8988T (cell line): ENCODE measurements at places on chromosomes 11 and 22.
A peak's percentile ranks its signal among the peaks of the same experiment; 100 is the strongest.

DNA sequence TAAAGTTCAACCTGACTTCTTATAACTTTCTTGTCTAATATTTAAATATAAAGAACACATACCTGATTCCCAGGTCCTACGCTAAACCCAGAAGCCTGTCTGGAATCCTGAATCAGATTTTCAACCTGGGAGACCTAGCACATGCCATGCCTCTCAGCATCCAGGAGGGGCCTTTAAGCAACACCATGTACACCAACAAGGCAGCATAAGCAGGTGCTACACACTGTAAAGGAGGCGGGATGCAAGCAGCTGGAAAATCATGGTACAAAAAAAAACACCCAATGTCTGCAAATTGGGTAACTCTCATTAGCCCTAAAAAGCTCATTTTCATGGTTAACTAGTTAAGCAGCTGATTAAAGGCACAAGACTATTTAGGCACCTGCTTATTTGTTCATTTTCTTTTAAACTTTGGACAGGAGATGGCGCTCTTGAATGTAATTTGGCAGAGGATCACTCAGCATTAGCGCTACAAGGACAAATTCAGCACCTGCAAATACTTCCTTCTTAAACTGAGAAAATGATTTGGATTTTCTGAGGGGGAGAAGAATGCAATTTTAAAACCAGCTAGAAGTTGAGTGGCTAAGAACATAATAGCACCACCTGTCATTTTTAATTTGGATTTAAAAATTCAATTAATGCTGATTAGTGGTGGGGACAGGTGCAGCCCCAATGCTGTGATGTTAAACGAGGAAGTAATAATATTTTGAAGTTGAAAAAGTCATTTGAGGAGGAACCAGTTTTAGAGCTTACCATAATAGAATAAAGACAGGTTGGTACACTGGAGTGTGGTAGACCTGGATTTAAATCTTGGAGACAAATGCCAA is 104.0 kb downstream of the FAR1 start:
- DNase-seq: no peak

GRCh38 chr11:44159848-44160721 is 64.6 kb downstream of the EXT2 start:
- DNase-seq: no peak

GRCh38 chr11:124769806-124770774 is 8.0 kb upstream of the ESAM start:
- no peak for DNase-seq

DNA sequence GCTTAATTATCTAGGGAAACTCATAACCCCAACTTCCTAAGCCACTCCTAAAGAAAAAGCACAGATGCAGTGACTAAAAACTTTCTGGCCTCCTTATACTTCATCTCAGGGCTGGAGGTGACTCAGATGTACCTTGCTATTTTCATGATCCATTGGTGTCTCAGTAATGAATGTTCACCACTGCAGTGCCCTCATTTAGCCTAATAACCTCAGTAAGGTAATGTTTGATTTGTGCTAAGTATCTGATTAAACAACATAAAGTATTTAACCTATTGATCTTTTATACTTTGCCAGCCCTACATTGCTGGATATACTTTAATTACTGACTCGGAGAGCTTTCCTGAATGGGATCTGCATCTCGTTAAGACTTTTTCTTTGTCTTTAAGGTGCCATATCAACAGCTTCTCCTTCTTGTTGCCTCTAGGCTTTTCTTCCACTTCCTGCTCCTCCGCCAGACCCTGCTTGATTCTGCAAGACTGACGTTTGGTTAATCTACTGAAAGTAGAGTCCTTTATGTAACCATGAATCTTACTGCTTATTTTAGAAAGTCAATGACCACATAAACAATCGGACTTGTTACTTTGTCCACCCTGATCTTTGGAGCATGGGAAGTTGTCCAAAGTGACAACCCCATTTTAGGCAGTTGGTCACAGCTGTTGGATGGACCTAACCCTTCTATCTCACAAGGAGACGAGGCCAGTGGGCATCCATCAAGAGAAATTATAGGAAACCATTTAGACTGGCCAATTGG is 303.0 kb downstream of the ST3GAL4 start:
- no peak for DNase-seq

- DNase-seq: no peak
Measured at GRCh38 chr11:93028960-93029522, 59.6 kb downstream of the MTNR1B start.

DNA sequence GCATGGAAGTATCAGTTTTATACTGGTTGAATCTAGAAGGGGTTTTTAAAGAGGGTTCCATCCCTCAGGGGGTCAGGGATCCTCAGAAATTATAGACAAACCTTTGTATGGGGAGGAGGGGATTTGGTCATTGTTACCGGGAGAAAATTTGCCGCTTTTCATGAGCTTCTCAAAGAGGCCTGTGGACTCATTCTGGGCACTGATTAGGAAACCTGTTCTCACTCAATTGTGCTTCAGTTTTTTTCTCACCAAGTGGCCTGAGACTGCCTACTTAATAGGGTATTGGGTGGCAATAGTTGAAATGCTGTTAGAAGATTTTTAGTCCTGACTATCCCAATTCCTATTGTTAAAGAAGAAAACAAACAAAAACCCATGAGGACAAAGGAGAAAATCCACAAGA is 14.0 kb downstream of the MPEG1 start:
- DNase-seq: no peak

DNA sequence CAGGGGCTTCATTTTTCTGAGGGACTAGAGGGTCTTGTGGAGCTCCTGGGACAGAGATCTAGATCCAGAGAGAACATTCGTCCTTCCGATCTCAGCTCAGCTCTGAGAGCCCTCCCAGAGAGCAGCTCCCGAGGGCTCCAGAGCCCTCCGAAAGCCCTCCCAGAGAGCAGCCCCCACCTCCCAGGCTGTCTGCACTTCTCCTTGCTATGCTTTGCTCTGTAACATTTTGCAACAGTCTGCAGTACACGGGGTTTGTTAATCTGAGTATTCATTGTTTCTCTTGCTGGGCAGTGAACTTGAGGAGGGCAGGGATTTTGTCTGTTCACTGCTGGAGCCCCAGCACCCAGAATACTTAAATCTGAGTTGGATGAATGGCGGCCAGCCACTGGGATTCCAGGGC is 2.6 kb downstream of the GGA1 start:
- DNase-seq: no peak

DNA sequence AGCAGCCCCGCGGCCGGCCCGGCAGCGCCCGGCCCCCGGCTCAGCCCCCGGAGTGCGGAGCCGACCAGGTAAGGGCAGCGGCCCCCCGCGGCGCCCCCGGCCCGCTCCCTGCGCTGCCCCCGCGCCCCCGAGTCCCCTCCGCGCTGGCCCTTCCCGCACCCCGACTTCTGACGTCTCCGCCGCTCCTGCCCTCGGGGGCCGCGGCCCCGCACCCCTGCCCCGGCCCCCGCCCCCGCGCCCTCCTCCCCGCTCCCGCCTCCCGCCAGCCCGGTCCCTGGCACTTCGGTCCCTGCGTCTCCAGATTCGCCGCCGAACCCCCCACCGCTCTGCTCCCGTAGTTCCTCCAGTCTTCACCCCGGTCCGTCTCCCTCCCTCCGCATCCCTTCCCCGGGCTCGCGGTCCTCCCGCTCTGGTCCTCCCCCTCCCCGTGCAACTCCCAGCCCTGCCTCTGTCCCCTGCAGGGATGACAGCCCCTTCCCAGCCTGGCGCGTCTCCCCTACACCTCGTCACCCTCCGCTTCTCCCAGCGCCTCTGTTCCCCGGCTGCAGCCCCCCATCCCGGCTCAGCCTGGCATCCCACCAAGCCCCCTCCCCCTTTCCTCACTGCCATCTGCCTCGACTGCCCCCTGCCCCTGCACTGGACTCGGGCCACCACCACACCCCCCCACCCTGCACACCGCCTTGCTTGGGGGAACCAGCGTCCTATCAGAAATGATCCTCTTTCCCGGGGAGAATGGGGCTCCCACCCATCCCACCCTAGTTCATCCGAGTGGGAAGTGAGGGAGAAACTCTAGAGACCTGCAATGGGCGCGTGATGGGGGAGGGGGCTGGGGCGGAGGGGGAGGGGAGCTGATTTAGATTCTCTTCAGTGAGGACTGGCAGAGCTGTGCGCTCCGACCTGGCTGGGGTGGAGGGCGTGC is 531 bp downstream of the GRIK4 start:
- peak; percentile 66 for DNase-seq

GRCh38 chr11:33630936-33631748 is 69.5 kb downstream of the C11orf91 start:
- DNase-seq: no peak

DNA sequence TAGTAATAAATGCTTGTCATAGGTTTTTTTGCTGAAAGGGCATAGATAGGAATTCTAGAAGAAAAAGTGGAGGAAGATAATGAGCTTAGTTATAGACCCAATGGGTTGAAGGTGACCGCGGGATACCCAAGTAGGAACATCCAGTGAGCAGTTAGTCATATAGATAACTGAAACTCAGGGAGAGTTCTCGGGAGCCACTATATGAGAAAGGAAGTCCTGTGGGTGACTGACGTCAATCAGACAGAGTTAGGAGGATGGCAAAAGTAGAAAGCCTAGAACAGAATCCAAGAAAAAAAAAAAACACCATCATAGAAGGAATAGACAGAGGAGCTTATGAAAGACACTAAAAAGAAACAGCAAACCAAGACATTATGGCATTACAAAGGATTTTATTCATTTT is 1.6 kb upstream of the CNGA4 start:
- DNase-seq: no peak

GRCh38 chr11:69012092-69013008 is 696 bp downstream of the MRGPRF start:
- no peak for DNase-seq

GRCh38 chr11:78218707-78219492 is 30.2 kb downstream of the USP35 start:
- DNase-seq: no peak

- DNase-seq: no peak
Measured at GRCh38 chr11:68767672-68768071, 16.4 kb upstream of the TESMIN start.

DNA sequence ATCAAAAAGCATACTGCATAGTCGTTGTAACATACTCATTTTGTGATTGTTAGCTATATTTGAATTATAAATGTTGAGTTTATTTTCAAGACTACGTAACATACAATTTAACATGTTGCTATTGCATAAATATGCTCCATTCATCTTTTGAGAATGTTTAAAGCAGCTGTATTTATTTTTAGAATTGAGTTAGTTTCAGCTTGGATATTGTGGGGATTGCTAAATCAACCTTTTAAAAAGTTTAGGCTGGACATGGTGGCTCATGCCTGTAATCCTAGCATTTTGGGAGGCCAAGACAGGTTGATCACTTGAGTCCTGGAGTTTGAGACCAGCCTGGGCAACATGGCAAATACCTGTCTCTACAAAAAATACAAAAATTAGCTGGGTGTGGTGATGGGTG is 288.1 kb downstream of the DYNC2H1 start:
- no peak for DNase-seq

GRCh38 chr11:68150037-68150436 is 28.8 kb upstream of the CHKA start:
- DNase-seq: peak; percentile 56

DNA sequence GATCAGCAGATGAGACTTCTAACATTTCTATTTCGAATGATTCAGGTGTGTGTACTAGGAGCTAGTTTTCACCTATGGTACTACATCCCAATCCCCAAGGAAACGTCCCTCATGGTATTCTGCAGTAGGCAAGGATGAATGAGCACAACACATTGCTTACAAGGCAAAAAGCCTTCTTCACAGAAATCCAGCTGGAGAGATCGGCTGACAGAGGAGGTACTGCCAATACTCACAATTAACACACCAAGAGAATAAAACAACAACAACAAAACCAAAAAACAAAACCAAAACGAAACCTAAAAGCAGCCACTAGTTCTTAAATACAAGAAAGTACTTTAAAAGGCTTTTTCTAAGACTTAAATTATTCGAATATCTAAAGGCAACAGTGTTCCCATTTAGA is 101.4 kb downstream of the PICALM start:
- no peak for DNase-seq

DNA sequence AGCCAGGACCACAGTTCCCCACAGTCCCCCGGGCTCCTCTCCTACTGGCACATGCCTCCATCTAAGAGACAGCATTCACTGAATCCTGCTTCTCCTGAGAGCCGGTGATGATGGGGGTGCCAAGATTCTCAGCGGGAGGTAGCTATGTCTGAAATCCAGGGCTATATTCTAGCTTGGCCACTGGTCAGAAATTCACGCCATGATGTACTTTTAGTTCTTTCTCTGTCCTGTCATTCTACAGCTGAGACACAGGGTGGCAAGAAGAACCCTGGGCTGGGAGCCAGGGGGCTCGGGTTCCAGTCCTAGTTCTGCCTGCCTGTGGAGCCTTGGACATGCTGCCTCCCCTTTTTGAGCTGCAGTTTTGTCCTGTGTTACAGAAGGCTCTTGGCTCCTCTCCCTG is 59.2 kb upstream of the PHOX2A start:
- DNase-seq: no peak

GRCh38 chr22:47606426-47606825 is 844.0 kb downstream of the TBC1D22A start:
- DNase-seq: no peak

GRCh38 chr11:131186629-131187101 is 183.8 kb upstream of the NTM start:
- DNase-seq: no peak

- no peak for DNase-seq
Measured at GRCh38 chr11:106853850-106854401, 164.3 kb downstream of the GUCY1A2 start.

DNA sequence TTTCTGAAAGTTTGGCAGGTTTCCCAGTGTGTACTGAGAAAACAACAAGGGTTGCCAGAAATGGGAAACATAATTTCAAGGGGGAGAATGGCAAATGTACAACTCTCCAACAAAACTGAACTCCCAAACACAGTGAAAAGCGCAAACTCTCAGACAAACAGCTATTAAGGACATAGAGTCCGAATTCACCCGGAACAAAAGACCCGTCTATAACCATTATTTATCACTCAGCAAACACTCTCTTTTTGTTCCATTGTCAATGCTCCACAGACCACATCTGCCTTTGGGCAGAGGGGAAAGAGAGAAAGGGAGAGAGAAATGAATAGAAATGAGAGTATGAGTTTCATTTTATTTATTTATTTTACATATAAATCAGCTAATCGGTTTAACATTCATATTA is 21.7 kb downstream of the KIRREL3 start:
- DNase-seq: no peak

- no peak for DNase-seq
Measured at GRCh38 chr11:132540581-132540980, 991.7 kb downstream of the OPCML start.

DNA sequence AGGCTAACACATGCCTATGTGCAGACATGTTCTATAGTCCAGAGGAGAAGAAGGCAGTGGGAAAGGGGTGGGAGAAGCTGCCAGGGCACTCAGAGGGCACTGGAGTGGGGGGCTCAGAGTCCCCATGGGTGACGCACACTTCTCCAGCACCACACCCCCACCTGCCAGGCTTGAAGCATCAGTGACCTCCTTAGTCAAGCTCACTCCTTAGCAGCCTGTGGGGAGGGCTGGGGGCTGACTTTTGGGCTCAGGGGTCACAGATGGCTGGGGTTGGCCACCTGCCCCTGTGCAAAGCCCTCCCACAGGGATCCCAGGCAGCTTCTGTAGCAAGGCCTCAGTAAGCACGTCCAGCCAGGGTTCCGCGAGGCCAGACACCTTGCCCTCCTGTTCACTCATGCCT is 18.8 kb downstream of the TRIM29 start:
- DNase-seq: no peak
